Inflammatory macrophage treated with lipopolysaccharide for 4 hours (primary cell): ENCODE measurements at places on chromosomes 7 and 10.

GRCh38 chr7:45486575-45486974, 87.6 kb upstream of the ADCY1 start:
- DNase-seq: no peak

GRCh38 chr10:49388161-49388560, 7.7 kb downstream of the DRGX start:
- DNase-seq: no peak

GRCh38 chr10:131444862-131445461, 133.4 kb upstream of the TCERG1L start:
- no peak for DNase-seq

GRCh38 chr10:77911535-77912123, 14.9 kb downstream of the DLG5 start:
- no peak for DNase-seq

DNA sequence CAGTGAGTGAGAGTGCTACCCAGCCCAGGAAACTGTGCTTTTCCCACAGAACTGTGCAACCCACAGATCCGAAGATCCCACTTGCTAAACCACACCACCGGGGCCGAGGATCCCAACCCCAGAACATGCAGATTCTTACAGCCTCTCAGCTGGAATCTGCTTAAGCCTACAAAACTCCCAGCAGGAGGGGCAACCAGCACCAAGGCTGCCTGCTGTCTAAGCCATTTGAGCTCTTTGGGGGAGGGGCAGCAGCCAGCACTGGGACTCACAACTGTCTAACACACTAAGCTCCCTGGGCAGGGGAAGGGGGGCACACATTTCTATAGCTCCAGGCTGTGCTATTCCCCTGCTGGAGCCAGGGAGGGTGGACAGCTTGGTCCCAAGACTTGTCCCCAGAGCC, 529.9 kb downstream of the XPNPEP1 start:
- no peak for DNase-seq

DNA sequence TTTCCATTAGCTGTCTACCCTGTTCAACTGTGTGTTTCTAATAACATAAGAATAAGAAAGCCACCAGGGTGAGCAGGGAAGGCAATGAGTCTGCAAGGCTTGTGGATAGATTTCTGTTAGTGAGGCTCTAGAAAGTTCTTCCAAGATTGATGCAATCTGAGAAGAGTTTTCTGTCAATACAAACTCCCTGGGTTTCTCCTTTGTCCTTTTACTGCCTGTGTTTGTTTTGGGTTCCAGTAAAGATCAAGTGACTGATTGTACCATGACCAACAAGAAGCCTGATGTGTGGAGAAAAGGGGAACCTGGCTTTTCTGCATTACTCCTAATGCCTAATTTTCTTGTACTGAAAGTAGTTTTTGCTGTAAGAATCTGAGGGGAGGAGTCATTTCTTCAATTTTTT, 139.9 kb downstream of the CFTR start:
- DNase-seq: no peak
